Activated CD4-positive, alpha-beta T cell treated with anti-CD3 and anti-CD28 coated beads for 24 hours (primary cell): ENCODE measurements at places on chromosomes 12 and 14.
A peak's percentile ranks its signal among the peaks of the same experiment; 100 is the strongest.

DNA sequence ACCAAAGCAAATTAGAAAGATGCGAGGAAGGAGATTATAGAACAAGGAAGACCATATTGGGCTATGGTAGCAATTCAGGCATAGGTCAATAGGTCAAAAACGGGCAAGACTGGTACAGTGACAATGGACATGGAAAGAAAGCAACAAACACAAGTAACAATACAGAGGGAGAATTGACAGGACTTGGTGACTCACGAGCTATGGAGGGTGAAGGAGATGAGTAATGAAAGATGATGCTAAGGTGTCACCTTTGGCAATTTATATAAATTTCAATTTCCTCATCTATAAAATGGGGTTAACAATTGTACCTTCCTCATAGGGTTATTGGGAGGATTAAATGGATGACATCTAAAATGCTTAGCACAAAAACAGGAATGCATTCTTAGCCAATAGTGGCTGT, 15.1 kb upstream of the DUSP16 start:
- no peak for DNase-seq

GRCh38 chr12:72523754-72524153, 251.6 kb downstream of the TRHDE start:
- no peak for DNase-seq

DNA sequence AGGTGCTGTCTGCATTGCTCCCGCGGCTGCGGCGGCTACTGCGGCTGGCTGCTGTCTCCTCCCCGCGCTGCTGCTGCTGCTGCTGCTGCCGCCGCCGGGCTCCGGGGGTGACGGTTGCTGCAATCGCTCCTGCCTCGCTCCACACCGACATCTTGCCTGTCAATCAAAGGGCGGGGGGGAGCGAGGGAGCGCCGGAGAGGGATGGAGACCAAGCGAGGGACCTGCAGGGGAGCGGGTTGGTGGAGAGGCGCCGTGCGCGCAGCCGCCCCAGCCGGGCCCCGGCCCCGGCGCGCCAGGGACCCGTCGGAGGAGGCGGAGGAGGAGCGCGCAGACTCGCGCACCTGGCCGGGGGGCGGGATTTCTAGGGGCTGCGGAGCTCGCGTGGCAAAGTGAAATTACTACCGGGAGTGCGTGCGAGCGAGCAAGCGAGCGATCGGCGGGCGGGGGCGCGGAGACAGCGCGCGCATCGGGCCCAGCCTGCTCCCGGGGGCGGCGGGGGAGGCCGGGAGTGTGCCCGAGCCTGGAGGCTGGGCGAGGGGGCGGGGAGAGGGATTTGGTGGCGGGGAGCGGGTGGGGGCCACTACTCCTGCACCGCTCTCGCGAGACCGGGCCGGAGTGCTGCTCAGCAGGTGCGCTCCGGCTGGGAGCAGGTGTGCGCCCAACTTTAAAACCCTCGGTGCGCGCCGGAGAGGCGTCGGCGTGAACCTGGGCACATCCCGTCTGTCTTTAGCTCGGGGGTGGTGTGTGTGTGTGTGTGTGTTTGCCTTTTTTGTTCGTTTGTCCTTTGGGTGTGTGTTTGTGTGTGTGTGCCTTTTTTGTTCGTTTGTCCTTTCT, at the start of gene KSR2:
KSR2 (minus strand) TSS at position 165 of the 834 bp plus-strand sequence. CDS start 735 bp downstream, outside the sequence.
- peak; percentile 36 for DNase-seq

- no peak for DNase-seq
These were observed 15.9 kb downstream of the FBLN5 start for GRCh38 chr14:91931478-91932088.

GRCh38 chr14:33938131-33938949, 12.5 kb downstream of the EGLN3 start:
- DNase-seq = no peak

GRCh38 chr14:84340938-84341337, 1189.0 kb upstream of the FLRT2 start:
- DNase-seq = no peak

- DNase-seq = no peak
These were observed 287.0 kb downstream of the PCNX1 start for GRCh38 chr14:71194251-71194650.

DNA sequence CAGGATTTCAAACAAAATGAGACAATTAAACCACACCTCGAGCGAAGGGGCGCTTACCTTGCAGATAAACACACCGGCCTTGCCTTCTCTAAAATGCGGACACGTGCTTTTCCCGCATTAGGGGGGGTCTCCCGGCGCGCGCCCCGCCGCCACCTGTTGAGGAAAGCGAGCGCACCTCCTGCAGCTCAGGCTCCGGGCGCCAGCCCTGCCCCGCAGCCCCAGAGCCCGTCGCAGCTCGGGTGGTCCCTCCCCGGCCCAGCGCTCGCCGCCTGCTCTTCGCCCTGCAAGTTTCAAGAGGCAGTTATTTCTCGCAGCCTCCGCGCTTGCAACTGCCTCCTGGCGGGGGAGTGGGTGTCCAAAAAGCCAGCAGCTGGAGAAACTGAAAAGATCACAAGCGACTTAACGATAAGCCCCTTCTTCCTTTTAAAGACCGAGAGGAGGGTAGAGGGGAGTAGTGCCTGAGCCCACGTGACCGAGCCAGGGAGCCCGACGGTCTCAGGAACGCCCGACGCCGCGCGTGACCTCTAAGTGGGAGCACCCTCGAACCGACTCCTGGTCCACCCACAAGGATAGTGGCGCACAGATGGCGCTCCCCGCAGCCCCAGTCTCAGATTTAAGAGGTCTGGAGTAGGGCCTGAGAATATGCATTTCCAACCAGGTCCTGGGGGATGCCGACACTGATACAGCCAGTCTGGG, at the start of gene ESR2:
ESR2 (minus strand) TSS at position 396 of the 696 bp plus-strand sequence. CDS start 11,386 bp downstream, outside the sequence.
- no peak for DNase-seq

- peak; percentile 70 for DNase-seq
These were observed 71.4 kb upstream of the GPR68 start for GRCh38 chr14:91315844-91316267.

GRCh38 chr14:44963044-44963528, 1.1 kb downstream of the TOGARAM1 start:
- no peak for DNase-seq

DNA sequence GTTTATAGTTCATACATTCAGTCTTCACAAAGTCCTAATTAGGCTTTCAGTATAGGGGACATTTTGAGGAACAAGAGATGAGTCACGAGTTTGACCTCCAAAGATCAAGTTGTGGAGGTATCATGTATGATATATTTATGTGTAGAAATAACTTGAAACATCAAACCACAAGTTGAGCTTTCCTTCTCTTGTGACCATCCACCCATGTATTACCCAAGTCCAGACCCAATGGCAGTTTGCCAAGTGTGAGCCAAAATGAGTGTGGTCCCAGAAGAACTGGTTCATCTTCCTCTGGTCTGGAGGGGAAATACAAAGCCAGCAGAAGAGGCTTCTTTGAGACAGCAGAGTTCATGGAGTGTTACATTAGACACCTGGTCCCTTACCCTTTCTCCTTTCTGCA, 104.9 kb downstream of the ATP23 start:
- DNase-seq = no peak
